Common myeloid progenitor, CD34-positive (primary cell): ENCODE measurements at places on chromosomes 7 and 10.
A peak's percentile ranks its signal among the peaks of the same experiment; 100 is the strongest.

DNA sequence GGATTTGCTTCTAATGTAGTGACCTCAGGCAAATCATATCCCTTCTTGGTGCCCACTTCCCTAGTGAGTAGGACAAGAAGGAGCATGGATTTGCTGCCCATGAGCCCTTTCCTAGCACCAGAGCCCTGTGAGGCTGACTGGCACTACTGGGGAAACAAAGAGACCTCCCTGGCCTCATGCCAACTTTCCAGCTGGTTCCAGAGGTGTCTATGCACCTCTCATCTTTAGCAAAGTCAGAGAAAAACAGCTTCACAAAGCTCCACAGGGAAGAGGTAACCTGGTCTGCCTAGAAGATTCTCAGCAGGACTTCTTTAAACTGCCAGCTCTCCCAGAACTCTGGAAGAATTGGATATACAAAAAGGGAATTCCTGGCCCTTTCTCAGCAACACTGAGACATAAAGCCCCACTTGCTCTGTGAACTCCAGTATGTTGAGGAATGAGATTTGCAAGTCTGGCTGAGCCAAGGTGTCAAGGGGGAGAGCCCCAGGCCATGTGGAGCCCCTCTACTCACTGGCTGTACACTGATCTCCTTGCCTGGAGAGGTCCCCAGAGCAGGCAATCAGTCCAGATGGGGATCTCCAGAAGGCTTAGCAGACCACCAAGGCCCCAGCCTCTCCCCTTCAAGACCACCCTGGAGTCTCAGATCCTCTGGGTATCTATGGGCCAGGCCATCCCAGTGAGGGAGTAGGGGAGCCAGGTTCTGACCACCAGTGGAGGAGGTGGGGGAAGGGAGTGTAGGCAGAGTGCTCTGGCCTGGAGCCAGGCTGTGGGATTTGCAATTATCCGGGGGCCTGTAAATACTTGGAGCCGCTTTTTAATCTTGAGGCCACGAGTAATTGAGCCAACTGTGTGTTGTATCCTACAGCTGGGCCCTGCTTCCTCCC lies 24.4 kb upstream of the RBM20 start:
- no peak for DNase-seq

- DNase-seq, result no peak
These were observed 51.7 kb upstream of the PITRM1 start for GRCh38 chr10:3224241-3224640.

- DNase-seq, result peak; percentile 91
These were observed 99.7 kb downstream of the TNS3 start for GRCh38 chr7:47482013-47482875.

DNA sequence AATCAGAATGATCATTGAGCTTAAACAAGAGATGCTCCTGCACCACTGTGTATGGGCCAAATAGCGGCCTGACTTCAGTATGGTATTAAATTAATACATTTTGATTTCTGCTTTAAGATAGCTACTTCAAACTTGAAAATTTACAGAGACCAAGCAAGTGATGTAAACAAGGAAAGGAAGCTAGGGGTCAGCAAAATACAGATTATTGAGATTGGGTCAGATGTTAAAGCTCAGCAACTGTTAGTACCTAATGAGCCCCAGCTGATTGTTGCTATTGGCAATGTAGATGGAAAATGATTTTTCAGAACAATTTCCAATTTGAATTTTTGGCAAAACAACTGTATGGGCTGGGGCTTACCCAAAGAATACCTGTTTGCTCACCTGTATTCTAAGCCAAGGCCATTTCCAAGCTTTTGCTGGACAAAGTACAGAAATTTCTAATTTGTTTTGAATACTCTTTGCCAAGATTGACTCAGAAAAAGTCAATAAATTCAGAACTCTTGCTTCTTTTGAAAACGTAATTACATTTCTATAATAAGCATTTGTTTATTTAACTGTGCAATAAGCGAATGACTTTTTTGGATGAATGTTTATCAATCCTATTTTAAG lies 23.0 kb upstream of the DLD start:
- no peak for DNase-seq

- peak; percentile 86 for DNase-seq
These were observed at the start of gene IL6 for GRCh38 chr7:22726907-22727713. Gene IL6 (plus strand): TSS chr7:22727200. CDS start chr7:22727263, 63 bp downstream.

- DNase-seq, result peak; percentile 60
These were observed 38.0 kb upstream of the TARP start for GRCh38 chr7:38311329-38311937.

GRCh38 chr7:103912891-103913605 lies 76.4 kb downstream of the RELN start:
- DNase-seq, result no peak

DNA sequence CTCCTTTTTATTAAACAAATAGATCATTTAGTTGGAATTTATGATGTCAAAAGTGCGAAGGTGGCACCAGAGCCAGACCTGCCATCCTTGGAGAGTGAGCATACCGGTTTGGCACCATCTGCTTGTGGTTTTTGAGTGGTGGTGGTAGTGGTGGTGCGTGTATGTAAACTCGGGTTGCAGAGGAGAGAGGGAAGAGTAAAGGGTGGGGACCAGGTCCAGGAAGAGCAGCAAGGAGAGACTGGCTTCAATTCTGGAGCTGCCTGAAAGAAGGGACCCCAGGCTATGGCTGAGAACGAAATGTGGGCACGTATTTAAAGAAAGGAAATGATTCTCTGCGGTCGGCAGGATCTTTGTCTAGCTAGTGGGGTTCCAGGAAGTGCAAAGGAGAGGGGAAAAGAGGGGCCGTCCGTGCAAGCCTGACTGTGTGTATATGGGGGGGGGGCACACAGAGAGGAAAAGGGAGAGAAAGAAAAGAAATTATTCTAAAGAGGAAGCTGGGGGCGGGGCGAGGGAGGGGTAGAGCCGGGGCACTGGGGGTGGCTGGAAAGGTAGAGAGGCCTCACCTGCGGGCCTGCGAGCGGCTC lies 448 bp upstream of the GOLGA7B start:
- DNase-seq, result no peak

- no peak for DNase-seq
These were observed 203.0 kb downstream of the TNS3 start for GRCh38 chr7:47378728-47379395.

- DNase-seq, result no peak
These were observed 554.7 kb upstream of the PHF14 start for GRCh38 chr7:10418985-10419384.

DNA sequence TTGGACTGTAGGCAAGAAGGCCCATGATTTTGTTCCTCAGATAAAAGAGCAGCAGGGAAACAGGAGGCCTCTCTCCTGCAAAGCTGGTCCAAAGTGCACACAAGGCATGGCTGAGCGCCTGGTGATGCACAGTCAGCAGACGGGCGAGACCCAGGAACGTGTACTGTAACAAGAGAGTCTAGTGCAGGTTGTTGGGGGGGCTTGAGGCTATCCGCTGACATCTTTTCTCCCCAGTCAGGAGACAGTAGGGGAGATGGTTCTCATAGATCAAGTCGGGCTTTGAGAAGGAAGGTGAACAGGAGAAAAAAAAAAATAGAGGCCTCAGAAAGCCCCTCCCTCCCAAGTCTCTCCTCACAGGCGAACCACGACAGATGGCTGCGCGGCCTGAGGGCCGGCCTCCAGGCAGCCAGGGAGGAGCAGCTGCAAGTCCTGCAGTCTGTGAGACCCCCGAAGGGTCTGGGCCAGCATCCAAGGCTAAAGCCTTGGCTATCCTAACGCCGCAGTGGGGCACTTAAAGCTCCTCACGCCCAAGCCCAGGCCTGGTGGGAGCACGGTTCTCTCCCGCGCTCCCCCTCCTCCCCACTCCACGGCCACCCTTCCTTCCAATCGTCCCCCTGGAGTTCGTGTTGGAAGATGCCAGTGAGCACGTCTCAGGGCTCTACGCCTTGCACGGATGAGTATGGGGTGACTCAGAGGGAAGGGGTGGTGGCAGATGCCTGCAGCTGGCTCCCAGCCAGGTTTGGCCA lies 68.3 kb downstream of the PRKAG2 start:
- DNase-seq, result no peak

DNA sequence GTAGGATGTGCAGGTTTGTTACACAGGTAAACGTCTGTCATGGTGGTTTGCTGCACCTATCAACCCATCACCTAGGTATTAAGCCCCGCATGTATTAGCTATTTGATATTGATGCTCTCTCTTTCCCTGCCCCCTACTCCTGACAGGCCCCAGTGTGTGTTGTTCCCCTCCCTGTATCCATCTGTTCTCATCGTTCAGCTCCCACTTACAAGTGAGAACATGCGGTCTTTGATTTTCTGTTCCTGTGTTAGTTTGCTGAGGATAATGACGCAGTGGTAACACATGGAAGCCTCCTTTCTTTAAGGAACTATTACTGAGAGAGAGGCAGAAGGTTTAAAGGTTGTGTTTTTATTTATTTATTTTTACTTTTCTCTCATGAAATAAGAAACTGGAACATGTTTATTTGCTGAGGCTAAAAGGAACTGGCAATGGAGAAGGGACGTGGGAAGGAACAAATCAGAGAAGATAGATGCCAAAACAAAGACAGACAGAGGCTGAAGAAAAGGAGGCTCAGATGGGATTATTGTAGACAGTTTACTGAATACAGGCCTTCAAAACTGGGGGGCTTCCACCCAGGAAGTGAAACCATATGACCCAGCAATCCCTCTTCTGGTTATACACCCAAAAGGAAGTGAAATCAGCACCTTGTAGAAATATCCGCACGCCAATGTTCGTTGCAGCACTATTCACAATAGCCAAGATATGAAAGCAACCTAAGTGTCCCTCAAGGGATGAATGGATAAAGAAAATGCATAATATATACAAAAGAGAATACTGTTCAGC lies 556.3 kb downstream of the GRM8 start:
- no peak for DNase-seq

DNA sequence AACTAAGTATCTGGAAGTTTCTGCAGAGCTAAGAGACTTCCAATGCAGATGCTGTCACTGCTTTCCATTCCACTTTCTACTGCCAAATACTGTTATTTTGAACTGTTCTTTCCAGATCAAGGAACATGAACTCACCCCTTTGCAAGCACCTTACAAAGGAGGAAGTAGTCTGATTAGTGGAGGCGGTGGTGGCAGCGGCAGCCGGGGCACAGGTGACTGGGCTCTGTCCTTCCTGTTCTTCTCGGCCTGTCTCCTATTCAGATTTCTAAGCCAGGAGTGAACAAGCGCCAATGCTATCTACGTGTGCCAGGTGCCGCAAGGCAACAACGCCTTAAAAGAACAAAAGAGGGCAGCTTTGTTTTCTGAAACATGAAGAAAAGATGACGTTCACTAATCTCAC lies 44.9 kb downstream of the BEND7 start:
- no peak for DNase-seq

- DNase-seq, result no peak
These were observed 256.1 kb downstream of the KLF6 start for GRCh38 chr10:3528823-3529403.

GRCh38 chr7:29864656-29865055 lies 58.3 kb downstream of the WIPF3 start:
- no peak for DNase-seq

DNA sequence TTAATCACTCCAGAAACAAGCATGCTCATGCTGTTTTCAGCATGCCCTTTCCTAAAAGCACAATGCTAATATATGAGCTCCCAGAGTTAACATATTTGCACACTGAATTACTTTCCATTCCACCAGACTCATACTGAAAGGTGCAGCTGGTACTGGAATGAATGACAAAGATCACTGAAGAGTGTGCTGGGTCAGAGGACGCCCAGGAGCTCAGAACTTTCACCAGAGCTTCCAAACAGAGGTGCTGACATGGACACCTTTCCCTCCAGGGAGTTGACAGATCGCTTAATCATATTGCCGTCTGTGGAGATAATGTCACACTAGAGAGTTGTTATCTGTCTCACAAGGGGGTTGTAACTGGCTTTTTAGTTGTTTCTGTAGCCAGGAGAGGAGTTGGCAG lies 292.9 kb downstream of the LHFPL3 start:
- no peak for DNase-seq

DNA sequence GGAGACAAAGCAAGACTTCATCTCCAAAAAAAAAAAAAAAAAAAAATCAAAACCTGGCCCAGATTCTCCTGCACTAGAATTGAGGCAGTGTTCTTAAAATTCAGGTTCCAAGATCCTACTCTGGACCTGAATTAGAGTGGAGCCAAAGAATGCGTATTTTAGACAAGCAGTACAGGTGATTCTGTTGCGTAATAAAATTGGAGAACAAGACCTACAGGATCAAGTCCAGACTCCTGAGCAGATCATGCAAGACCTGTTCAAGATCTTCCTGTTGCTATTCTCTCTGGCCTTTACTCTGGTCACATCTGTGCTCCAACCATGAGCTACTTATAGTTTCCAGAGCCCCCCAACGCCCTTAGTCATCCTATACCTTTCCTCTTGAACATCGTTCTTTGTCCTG lies 51.5 kb upstream of the RSBN1L start:
- DNase-seq, result no peak

GRCh38 chr10:51488766-51489408 lies 210.5 kb downstream of the CSTF2T start:
- no peak for DNase-seq

DNA sequence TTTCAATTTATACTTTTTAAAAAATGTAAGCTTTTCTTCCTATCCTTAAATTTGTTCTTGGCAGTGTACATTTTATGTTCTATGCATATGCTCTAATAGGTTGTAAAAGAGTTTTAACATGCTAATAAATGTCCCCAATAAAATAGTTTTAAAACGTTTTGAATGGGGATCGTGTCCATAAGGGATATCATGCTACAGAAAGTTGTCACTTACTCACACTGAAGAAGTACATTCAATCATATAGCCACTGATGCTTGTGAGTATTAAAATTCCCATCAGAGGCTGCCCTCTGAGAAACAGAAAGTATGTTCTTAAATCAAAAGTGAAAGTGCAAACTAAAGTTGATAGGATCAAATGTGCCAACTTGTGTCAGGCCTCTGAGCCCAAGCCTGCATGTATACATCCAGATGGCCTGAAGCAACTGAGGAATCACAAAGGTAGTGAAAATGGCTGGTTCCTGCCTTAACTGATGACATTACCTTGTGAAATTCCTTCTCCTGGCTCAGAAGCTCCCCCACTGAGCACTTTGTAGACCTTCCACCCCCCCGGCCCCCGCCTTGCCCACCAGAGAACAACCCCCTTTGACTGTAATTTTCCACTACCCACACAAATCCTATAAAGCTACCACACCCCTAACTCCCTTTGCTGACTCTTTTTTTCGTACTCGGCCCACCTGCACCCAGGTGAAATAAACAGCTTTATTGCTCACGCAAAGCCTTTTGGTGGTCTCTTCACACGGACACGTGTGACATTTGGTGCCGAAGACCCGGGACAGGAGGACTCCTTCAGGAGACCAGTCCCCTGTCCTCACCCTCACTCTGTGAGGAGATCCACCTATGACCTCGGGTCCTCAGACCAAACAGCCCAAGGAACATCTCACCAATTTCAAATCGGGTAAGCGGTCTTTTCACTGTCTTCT lies 877 bp upstream of the NOD1 start:
- DNase-seq, result peak; percentile 83

GRCh38 chr10:64976150-64976549 lies 1454.9 kb downstream of the REEP3 start:
- no peak for DNase-seq
